ENCODE measurements at places on chromosomes 2 and 18. TPM values are rescaled to one million over a fixed set of nuclear protein-coding genes. Genes with fewer than 3 reads are reported as not detected.

GRCh38 chr2:198315791-198316630, 511.6 kb downstream of the PLCL1 start:
- DNase-seq, result no peak

GRCh38 chr2:173523497-173523896, 168.8 kb downstream of the CDCA7 start:
- DNase-seq, result no peak

DNA sequence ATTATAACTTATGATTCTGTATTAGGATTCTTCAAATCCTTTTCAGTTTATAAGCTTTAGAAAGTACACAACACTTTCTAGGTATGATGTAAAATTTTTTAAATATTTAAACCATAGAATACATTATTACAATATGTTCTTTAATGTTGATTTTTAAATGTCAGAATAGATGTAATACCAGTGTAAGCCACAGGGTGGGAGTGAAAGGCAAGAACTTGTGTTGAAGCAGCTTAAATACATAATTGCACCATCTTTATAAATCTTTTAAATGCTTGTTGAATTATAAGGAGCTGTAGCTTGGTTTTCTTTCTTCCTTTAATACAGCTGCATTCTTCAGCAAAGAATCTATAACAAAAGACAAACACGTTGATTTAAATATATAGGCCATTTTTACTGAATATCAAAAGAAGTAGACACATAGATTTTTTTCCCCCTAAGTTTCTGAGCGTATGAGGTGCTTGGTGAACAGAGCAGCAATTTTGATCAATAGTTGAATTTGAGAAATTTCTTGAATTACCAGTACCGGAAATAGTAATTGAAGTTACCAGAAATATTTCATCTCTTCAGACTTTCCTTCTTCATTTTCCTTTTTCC, 63.0 kb downstream of the TANK start:
- no peak for DNase-seq

DNA sequence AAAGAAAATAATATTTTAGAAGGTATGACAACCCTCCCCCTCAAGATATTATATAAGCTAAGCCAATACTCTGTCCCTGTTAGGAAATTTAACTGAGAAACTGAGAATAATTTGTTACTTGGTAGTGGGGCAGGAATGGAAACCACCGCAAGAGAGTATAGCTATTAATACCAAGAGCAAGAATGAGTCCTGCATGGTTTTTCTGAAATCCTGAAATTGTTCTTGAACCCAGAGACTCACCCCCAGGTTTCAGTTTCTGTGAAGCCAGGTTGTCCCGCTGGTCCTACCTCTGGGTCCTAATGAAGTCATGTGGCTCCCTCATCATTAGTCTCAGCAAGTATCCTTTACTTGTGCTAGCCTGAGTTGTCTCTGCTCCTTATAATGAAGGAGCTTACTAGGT, 671.0 kb upstream of the ACVR2A start:
- no peak for DNase-seq

- no peak for DNase-seq
Observed at GRCh38 chr18:12377556-12378197, 650 bp upstream of the AFG3L2 start.

TEX44 gene
- total RNA-seq, result not detected

DTNA gene
- total RNA-seq, result 197 TPM

ASB18 gene
- 1.9 TPM for total RNA-seq

Data from right atrium auricular region (tissue), 2 donors.